ENCODE measurements at places on chromosomes 4 and X.

DNA sequence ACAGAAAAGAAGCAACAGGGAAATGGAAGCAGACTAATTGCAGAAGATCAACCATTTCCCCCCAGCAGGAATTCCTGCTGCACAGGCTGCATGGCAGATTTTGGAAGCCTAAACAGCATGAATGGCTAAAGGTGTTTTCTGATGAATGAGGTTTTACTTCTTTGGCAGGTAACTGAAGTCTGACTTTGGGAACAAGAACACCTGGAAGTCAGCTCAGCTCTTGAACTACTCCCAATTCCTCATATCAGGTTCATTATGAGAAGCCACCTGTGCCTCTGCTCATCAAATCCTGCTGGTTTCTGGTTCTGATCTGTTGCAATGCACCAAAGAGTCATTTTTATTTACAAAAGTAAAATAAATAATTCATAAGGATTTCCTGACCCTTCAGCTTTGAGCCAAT lies 139.0 kb downstream of the COL25A1 start:
- no peak for DNase-seq

DNA sequence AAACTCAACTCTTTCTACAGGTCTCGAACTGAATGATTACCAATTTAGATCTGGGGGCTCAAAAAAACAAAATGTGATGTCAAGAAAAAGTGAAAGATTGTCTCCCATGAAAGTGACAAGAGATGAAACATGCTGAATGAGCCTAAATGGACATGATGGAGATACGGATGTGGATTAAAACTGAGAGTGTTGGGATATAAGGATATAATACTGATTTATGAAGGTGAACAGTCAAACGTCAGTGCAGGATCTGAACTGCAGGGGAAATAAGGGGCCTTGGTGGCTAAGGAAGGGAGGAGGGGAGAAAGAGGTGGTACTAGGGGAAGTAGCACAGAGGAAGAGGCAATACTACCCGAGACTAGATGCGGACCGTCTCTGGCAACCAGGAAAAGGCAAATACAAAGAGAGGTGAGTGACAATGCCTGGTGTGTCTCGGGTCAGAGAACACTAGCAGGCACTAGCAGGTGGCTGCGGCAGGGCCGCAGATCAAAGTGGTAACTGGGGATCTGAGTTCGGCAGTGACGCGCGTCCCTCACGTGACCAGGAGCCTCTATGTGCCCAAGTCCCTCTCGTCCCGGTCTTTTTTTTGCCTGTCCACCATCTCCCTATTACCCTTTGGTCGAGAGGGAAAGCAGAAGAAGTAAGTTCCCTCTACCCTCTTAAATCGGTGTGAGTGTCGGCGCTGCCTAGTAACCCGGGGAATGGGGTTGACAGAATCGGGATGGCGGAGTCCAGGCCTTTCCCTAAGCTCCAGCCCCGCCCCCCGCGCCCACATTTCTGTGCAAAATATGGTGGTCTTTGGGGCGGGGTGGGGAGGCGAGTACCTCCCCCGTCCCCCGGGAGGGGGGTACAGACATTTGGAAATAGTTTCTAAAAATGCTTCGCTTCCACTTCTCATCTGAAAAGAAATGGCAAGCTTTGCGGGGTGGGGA lies at the start of gene TCEAL1:
Gene TCEAL1 (plus strand): TSS at position 590 of the 932 bp plus-strand sequence. CDS start 942 bp downstream, outside the sequence.
- DNase-seq: peak; percentile 36

- DNase-seq: no peak
Observed at GRCh38 chrX:42242004-42242403, 318.6 kb upstream of the CASK start.

GRCh38 chr4:82784681-82785610 lies 13.7 kb downstream of the SCD5 start:
- DNase-seq: no peak

GRCh38 chr4:61442936-61443335 lies 242.8 kb downstream of the ADGRL3 start:
- DNase-seq: no peak

DNA sequence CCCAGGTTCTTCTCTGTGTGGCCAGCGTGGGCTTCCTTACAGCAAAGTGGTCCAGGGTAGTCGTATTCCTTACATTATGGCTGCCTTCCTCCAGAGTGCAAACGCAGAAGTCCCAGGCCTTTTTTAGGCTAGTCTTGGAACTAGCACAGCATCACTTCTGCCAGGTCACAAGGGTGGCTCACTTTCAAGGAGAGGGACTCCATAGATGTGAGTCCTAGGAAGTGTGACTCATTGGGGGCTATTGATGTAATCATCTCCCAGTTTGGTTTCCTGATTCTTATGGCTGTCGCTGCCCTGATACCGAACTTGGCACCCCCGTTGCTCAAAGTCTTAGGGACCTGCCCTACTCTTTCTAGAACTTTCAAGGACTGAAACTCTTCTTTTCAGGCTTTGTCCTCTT lies 140.0 kb downstream of the DCK start:
- no peak for DNase-seq

DNA sequence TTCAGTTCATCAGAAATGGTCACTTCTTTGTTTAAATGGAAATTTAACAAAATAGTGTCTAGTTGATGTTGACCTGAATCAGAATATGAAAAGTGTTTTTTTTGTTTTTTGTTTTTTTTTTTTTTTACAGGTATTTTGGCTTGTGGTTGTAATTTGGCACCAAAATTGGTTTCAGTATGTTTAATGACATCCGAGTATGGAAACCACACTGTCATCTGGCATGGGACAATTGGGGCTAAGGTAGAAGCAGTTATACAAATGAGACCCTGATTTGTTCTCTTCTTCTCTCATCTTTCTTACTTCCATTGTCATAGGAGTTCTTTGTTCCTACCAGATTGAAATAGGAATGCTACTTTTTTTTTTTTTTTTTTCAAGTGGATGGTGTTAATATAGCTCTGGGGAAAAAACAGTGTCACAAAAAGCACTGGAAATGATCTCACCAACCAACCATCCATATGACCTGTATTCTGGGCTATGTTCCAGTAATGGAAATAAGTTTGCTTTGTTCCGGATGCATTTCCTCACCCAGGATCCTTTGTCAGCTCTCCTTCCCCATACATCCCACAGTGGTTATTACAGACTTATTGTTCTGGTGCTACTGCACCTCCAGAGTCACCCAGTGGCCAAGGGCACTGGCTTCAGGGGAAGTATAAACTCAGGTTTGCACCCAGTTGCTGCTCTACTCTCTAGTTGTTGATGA lies 95.8 kb downstream of the ATXN3L start:
- no peak for DNase-seq

- DNase-seq: no peak
Observed at GRCh38 chr4:104592183-104592582, 97.5 kb upstream of the CXXC4 start.

DNA sequence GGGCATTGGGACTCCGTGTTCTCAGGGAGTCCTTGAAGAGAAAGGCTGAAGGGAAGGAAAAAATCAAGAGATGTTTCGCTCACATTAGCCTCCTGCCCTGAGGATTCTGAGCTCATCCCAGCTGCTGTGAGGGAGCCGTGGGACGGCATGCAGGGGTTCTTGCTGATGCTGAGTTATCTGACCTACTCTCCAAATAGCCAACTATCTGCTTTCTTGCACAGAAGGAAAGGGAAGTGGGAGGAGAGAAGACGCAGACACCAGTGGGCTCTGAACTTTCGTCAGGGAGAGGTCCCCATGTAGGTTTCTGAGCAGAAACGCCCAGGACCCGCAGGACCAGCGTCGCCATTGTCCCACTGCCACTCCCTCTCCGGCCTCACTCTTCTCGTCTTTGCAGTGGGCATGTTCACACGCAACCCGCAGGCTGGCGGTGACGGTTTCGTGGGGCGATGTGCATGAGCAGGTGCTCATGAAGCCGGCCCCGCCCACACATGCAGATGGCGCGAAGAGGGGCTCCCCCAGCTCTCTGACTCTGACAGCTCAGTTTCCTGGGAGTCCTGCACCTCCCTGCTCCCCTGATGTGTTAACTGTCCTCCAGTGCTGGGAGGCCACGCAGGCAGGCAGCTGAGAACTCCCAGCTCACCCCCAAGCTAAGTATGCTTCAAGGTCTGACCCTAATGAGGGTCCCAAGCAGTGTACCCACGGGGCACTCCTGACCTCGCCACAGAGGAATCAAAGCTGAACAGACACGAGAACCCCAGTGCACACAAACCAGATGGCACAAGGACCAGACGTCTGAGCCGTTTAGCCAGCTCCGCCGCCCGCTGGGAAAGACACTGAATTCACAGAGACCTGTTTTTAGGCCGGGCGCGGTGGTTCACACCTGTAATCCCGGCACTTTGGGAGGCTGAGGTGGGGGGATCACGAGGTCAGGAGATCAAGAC lies 13.6 kb upstream of the ABLIM2 start:
- DNase-seq: no peak

GRCh38 chrX:14351611-14352303 lies 177.6 kb upstream of the GLRA2 start:
- no peak for DNase-seq

DNA sequence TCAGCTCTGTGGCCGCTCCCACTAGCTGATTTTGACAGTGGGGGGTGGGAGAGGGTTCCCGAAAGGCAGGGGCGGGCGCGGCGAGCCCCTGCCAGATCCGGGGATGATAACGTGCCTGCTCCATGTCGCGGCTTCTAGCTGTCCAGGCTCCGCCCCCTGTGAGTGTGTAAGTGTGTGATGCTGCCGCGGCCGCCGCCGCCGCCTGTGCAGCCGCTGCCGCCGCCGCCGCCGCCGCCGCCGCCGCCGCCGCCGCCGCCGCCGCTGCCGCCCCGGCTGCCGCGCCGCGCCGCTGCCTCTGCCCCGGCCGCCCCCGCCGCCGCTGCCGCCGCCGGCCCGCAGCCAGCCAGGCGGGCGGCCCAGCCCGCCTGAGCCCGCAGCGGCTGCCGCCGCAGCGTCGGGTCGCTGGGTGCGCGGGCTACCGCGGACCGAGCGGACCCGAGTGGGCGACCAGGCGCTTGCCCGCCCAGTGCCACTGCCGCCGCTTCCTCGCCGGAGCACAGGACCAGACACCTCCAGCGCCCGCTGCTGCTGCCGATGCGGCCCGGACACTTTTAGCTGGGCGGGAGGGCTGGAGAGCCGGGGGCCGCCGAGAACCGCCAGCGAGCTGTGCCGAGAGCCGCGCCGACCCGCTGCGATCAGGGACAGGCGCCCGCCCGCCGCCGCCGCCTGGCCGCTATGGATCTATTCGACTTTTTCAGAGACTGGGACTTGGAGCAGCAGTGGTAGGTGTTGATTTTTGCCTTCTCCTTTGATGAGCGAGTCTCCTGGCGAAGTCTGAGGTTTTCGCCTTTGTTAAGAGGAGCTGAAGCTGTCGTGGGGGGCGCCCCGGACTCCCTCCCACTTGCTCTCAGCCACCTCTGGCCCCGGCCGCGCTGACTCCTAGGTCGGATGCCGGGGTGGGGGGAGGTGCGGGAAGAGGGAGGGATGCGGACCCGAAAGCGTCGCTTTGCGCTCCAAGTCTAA lies at the start of gene AFF2:
Gene AFF2 (plus strand): TSS at position 195 of the 963 bp plus-strand sequence. CDS start 481 bp downstream, at position 676.
- peak; percentile 33 for DNase-seq

All from HuH-7 (cell line).